DMS79 (cell line): ENCODE measurements at places on chromosomes 11 and 22.

GRCh38 chr11:102139081-102139498 is 28.8 kb downstream of the YAP1 start:
- no peak for DNase-seq

- DNase-seq, result no peak
Measured at GRCh38 chr11:97742717-97743116, 1278.0 kb upstream of the CNTN5 start.

- DNase-seq, result no peak
Measured at GRCh38 chr22:26360169-26360885, 68.7 kb upstream of the ASPHD2 start.

- peak; percentile 34 for DNase-seq
Measured at GRCh38 chr11:61429346-61429690, 457 bp downstream of the CPSF7 start.

DNA sequence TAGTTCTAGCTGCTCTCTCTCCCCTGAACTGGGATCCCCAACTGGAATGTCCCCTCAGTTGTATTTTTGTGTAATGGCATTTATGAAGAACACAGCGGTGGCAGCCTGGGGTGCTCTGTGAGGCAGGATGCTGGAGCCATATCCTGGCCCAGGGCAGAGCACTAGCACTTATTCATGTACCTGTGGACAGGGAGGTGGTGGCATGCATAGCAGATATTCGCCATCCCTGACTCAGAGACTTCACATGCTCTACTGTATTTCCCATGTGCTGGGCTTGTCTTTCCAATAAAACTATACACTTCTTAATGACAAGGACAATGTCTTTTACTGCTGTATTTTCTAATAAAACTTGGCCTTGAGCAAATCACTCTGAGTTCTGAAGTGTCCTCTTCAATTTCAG is 125.3 kb downstream of the ADAMTS15 start:
- no peak for DNase-seq

DNA sequence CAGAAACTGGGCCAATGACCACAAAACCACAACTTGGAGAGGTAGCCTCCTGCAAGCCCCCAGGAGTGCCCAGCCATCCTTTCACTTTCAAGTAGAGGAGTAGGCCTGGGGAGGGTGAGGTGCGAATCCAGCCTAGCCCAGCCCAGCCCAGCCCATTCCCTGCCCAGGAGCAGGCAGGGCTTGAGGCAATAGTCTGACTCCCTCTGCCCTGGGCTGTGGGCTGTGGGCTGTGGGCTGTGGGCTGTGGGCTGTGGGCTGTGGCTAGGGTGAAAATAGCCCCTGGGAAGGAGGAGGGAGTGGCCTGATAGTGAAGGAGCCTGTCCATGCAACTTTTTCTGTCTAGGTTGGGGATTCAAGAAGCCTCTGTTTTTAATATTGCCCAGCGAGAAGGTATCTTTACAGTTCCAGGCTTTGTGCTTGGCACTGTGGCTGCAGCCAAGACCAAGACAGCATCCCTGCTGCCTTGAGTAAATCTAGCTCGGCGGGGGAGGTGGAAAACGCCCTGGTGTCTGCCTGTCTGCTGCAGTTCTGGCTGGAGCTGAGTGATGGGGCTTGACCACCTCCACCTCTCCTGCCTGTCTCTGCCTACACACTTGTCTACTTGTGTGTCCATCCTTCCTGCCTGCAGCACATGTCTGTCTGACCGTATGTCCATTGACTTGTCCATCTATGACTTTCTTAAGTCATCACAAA is 40.7 kb downstream of the LMO1 start:
- DNase-seq, result no peak

DNA sequence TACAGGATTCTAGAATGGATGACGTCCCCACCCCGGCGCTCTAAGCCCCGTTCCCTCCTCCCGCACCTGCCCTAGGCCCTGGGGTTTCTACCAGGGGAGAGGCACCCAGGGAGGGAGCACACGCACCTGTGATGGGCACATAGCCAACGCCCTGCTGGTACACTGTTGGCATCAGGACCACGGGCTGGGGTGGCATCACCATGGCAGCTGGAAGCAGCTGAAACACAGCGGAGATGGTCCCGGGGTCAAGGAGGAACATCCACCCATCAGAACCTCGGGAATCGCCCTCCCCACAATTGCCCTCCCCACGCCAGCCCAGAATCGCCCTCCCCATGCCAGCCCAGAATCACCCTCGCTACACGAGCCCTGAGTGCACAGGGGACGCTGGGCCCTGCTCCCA is 23.6 kb downstream of the TOLLIP start:
- no peak for DNase-seq

DNA sequence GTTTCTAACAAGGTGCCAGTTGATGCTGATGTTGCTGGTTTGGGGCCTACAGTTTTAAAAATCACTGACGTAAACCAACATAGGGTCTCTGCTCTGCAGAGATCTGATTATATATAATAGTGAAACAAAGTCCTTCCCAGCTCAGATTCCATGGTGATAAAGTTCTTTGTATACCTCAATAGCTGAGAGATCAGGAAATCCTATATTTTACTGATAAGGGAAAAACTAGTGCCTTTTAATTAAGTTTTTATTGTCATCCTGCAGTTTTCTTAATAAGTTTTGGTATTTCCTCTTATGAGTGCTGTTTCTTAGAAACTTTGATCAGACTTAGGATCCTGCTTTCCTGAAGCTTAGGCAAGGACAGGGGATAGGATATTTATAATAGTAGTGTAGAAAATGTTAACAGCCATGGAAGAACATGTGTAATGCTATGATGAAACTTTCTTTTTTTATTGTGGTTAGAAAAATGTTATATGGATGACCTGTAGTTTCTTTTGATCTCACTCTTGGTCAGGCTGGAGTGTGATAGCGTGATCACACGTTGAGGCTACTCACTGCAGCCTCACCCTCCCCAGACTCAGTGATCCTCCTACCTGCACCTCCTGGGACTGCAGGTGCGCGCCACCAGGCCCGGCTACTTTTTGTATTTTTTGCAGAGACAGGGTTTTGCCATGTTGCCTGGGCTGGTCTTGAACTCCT is 14.1 kb downstream of the CAPRIN1 start:
- no peak for DNase-seq

GRCh38 chr11:107677924-107678631 is 33.8 kb downstream of the SLN start:
- DNase-seq, result no peak

DNA sequence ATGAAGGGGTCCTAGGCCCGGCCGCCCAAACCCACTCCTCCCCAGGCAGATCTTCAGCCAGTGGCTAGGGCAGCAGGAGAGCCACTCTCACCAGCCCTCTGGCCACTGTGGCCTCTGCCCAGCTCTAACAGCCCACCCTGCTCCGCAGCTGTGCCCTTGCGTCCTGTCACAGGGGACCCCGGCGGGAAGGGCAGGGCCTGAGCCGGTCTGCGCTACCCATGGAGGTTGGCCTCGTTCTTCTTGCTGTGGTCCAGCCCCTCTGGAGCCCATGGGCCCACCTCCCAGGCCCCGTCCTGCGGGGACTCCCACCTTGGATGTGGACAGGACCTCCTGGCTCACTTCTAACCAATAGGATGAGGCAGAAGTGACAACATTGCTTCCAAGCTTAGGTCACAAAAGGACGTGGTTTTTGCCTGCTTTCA is 38.3 kb upstream of the TH start:
- DNase-seq, result no peak

- no peak for DNase-seq
Measured at GRCh38 chr22:23657727-23658126, 25.6 kb upstream of the DRICH1 start.
